ENCODE measurements at places on chromosomes 2 and 18.

GRCh38 chr2:212894026-212894425 lies 257.4 kb downstream of the IKZF2 start:
- DNase-seq = no peak

- DNase-seq = no peak
Measured at GRCh38 chr2:8638327-8638726, 43.5 kb upstream of the ID2 start.

- no peak for DNase-seq
Measured at GRCh38 chr18:47582093-47582492, 330.6 kb upstream of the SKOR2 start.

DNA sequence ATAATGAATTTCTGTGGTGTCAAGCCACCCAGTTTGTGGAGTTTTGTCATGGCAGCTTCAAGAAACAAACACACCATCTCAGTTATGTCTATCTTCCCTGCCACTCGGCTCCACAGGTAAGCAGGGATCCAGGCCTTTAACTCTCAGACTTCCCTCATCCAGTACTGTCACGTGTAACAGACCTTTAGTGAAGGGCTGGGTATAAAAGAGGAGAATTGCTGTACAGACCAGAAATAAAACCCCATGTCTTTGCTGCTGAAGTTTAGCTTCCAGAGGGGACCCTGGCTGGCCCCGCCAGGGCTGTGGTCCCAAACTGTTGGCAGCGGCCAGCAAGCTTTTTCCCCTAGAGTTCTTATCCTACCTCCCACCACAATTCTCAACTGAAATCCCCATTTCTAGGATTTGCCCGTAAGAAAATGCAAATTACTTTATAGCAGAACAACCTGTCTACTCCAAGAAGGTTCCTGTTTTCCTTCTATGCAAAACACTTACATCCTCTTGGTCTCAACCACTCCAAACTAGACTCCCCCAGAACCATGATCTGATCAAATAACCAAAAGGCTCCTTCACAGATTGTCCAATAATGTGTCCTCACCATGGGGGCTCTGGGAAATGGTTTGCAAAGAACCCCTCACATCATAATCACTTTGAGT lies 438.0 kb upstream of the ID2 start:
- DNase-seq = no peak

DNA sequence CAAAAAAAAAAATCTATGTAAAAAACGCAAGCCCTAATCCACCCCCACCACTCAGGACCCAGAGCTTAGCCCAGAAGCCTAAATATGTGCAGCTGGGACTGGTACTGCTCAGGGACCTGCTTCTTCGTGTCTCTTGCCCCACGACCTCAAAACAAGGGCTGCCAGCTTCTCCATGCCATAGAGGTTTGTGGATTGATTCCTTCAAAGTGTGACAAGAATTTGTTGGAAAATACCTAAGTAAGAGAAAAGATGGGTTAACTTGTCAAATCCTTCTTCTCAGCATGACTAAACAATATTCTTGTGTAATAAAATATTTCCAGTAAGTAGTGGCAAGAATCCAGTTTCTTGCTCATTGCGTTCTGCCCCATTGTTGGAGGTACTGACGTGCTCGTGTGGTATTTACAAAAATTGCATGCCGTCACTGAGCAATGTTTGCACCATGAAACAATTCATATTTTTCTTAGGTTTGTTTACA lies 825 bp upstream of the SCYGR1 start:
- DNase-seq = no peak

DNA sequence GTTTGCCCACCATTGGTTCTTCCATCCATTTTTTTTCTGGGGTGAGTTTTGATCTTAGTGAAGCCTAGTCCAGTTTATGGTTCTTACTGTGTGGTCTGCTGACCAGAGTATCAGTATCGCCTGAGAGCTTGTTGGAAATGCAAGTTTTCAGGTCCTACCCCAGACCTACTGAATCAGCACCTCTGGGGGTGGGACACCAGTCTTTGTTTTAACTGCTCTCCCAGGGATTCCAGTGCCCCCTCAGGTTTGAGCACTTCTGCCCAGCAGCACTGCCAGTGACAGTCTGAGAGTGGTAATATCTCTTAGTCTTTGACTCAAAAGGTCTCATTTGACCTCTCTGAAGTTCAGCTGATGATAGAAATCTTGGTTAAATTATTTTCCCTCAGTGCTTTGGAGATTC lies 269.3 kb downstream of the ALPK2 start:
- no peak for DNase-seq

DNA sequence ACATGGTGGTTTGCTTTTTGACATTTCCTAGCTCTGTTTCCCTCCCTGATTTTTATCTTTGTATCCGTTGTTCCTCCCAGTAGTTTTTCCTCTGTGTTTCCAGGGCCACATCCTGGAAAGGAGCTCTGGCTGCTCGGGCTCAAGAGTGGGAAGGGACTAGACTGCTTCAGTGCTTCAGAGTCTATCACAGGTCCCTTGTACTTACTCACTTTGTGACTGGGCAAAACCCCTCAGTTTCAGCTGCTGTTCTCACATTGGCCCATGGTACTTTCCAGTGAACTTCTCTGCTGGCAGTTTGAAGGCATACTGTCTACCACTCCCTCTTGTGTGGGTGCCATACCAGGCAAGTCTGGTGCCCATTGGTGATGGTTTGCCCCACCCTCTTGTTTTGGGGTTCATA lies 7.5 kb upstream of the STAMBP start:
- peak; percentile 47 for DNase-seq

DNA sequence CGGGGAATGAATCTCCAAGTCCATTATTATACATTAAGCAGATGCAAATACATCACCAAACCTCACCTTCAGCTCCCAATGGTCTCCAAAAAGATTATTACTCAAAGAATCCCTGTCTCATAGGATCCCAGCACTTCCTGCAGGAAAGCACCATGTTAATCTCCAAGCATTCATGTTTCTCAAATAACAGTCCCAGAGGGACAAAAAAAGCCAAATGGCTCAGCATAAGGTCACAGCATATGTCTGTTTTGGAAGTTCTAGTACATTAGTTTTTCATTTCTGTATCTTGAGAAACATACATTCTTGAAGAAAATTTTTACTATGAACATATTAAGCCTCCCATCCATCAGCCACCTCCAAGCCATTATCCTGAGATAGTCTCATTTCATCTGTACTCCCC lies 103.3 kb downstream of the METTL4 start:
- DNase-seq = no peak

- DNase-seq = no peak
Measured at GRCh38 chr2:173715441-173715840, 249.7 kb downstream of the SP3 start.

DNA sequence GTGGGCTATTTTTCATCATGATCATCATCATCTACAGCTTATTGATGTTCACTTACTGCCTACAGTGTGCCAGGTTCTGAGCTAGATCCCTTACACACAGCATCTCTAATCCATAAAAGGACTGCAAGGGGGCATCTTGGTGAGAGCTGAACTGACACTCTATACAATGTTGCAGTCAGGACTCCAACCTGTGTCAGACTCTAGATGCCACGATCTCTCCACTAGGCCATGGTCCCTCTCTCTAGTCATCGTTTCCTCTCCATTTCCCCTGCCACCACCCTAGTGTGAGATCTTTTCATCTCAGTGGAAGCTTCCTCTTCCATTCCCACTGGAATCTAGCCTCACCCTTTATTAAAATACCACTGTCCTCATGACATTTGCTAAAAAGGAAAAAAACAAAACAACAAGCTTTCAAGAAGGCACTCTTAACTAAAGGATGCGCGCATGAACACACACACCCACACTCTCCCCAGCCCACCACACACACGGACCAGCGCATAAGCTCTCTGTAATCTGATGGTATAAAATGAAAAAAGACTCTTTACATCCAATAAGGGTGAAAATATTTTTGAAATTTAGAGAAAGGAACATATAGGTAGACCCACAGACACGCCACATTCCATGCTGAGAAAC lies 93.4 kb upstream of the THOC1 start:
- DNase-seq = no peak

DNA sequence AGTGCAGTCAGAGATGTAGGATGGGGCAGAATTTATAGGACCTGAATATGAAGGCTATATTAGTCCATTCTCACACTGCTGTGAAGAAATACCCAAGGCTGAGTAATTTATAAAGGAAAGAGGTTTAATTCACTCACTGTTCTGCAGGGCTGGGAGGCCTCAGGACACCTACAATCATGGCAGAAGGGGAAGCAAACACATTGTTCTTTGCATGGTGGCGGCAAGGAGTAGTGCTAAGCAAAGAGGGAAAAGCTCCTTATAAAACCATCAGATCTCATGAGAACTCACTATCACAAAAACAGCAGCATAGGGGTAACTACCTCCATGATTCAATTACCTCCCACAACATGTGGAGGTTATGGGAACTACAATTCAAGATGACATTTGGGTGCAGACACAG lies 76.8 kb upstream of the MSTN start:
- no peak for DNase-seq

DNA sequence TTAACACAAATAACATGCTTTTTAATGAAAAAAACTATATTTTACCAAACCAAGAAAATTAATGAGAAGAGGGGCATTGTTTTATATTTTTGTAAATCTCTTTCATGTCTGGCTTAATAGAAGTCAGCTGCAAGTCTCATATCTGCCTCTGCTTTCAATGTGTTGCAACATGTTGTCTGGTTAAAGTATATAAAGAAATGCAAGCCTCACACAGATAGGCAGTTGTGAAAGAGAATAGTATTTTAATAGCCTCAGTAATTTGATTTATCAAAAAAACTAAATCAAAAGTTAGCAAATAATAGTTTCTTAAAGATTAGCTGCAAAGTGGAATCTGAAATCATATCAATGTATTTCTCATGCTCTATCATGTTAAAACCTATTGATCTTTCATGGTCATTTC lies 52.9 kb upstream of the NCOA1 start:
- DNase-seq = no peak

DNA sequence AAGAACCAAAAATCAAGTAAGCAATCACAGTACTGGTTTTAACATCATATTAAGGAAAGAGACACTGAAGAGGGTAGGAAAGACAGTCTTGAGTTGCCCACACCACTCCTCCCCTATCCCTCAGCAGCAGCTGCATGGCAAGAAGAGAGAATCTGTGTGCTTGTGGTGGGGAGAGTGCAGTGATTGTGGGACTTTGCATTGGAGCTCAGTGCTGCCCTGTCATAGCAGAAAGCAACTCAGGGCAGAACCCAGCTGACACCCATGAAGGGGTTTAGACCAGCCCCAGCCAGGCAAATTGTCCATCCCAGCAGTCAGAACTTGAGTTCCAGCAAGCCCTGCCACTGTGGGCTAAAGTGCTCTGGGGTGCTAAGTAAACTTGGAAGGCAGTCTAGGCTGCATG lies 40.8 kb upstream of the INPP4A start:
- DNase-seq = no peak

DNA sequence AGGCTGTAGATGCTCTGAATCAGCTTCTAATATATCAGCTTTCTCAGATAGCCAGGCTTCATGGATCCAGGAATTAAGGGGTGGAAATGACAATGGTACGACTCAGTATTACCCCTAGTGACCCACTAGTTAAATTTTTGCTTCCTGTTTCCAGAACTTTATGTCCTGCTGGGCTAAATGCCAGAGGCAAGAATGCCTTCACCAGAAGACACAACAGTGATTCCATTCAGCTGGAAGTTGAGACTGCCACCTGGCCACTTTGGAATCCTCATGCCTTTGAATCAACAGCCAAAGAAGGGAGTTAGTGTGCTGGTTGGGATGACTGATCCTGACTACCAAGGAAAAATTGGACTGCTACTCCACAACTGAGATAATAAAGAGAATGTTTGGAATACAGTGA lies 239.1 kb downstream of the ASXL3 start:
- no peak for DNase-seq

DNA sequence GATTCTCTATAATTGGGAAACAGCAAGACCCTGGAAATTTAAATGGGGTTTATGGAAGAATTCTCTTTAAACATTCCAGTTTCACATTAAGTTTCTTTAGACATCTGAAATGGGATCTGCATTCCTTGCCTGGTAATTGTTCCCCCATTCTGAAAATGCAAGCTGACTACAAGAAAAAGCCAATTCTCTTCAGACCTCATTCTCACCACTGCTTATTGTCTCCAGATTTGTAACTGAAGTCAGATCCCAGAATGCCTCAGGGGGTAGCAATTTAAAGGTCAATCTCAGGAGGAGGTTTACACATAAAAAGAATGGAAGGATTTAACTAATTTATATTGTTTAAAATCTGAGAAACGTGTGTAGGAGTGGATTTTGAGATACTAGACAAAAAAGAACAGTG lies 41.2 kb downstream of the COL3A1 start:
- DNase-seq = no peak

DNA sequence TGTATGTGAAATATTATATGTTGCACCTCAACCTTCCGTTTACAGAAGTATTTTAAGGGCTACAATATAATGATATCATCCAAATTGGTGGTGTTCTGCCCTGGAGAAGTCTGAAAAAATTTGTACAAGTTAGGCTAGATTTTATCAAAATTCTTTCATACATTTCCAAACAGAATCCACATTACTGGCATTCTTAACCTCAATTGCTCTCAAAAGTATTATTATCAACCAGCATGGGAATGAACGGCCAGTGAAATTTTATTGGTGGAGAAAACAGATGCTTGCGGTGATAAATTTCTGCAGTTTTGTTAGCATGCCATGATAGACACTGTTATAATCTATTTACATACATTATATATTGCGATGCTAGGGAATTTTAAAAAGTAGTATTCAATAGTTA lies 88.3 kb upstream of the TFPI start:
- no peak for DNase-seq

DNA sequence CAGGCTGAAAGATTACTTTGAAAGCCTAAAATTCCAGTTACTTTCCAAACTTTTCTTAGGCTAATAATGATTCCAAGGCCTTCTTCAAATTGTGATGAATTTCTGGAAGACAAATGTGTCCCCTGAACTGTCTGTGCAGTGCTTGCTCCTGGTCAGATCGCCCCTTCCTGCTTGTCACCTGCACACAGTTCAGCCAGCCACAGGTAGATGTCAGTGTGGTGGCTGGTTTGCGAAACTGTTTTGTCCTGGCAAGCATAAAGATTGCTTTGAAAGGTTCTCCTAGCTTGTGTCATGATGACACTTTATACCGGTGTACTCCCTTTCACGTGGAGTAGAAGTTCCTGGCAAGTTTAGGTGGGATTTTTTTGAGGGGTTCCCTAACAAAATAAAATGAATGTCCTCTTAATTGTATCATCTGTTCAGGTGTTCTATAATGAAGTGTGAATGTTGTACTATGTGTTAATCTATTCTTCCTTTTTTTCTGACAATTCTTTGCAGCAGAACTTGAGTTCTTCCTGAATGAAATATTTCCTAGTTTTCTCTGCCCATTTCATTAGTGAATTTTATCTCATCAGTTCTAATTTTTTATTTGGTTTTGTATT lies 298.8 kb downstream of the ZNF407 start:
- DNase-seq = peak; percentile 21

DNA sequence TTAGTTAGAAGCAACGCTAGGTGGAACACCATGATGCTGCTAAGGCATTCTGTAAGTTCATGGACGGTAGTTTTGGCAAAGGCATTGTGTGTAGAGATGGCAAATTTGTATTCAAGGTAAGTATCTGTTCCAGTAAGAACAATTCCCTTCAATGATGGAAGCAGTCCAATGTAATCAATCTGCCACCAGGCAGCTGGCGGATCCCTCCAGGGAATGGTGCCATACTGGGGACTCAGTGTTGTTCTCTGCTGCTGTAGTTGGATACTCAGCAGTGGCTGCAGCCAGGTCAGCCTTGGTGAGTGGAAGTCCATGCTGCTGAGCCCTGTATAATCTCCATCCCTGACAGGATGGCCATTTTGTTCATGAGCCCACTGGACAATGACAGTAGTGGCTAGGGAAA lies 62.8 kb downstream of the ARL6IP6 start:
- no peak for DNase-seq

Data from stimulated activated CD4-positive, alpha-beta T cell treated with anti-CD3 and anti-CD28 coated beads, Interleukin-15, amount 100 ng/mL, for 24 hours (primary cell).